SK-N-SH (cell line): ENCODE measurements at places on chromosomes 3 and 15.

DNA sequence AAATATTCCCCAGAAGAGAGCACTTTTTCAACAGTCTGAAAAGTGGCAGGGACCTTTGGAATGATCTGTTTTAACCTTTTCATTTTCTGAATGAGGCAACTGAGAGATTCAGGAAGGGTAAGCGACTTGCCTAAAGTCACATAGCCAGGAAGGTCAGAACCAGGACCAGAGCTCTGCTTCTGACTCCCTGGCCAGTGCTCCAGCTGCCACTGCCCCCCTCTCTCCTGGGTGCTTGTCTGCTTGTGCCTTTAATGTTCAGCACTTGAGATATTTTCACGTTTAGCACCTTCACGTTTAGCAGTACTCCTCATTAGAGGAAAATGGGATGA lies 68.3 kb downstream of the SMAD3 start:
- no peak for DNase-seq

DNA sequence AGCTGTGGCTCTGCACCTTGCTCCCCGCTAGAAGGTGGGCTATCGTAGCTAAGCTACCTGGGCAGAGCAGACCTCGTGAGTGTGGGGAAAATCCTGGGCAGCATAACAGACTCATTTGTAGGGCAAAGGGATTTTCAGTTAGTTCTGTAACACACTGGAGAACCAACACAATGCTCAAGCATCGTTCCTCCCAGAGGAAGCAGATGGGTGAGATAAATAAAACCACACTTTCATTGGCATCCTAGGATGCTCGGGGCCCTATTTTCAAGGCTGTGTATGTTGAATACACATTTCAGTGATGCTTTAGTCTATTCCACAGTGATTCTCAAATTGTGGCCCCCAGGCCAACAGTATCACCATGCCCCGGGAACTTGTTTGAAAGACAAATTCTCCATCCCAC lies 20.0 kb downstream of the LIPC start:
- no peak for DNase-seq

GRCh38 chr3:185977679-185978040 lies 39.8 kb upstream of the TRA2B start:
- DNase-seq = no peak

DNA sequence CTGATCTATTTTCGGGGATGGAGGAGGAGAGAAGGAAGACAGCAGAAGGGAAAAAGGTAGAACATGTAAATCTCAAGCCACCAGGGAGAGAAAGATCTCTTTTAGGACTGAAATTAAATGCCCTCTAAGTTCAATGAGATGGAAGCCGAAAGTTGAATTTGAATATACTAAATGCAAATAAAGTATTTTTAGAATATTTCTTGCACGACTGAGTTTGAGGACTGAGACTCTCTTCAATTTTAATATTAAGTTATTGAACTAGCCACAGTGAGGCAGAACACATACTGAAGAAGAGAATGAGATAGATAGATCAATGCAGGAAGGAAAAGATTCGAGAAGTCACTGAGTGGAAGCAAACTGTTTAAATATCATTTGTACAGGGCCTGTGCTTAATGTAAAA lies 399.9 kb upstream of the CBLB start:
- no peak for DNase-seq

DNA sequence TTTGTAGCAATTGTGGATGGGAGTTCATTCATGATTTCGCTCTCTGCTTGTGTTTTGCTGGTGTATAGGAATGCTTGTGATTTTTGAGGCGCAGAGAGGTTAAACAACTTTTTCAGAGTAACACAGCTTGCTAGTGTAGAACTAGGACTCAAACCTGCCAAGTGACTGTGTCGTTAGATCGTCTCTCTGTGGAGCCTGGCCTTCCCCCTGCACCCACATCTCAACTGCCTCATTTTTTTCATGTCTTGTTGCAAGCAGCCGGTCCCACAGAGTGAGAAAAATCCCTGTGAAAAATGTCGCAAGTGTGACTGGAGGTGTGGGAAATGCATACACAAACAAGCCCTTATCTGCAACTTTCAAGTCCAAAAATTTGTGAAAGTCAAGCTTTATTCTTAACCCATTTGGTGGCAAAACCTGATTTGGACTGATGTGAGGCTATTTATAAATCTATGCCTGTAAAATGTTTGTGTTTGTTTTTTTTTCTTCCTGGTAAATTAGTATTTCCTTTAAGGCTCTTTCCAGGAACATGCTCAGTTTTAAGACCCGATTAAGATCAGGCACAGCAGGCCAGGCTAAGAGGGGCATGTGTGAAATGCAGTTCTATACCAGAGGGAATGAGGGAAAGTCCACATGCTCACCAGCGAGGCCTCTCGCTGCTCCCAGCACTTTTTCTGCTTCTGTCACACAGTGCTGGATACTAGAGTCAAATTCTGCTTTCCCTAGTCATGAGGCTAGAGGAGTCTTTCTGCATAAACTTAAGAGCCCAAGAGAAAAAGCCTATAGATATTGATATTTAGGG lies 25.8 kb downstream of the ST6GAL1 start:
- no peak for DNase-seq

- no peak for DNase-seq
Observed at GRCh38 chr3:101819649-101820206, 29.6 kb upstream of the NFKBIZ start.

- DNase-seq = no peak
Observed at GRCh38 chr15:95944661-95945255, 385.7 kb upstream of the NR2F2 start.

- DNase-seq = peak; percentile 65
Observed at GRCh38 chr3:142857056-142857455, 31.8 kb downstream of the PCOLCE2 start.
